ENCODE measurements at places on chromosomes 4 and X. TPM values are rescaled to one million over a fixed set of nuclear protein-coding genes. Genes with fewer than 3 reads are reported as not detected.

CHRNA9 gene
- not detected for total RNA-seq

CT55 gene
- total RNA-seq: not detected

GPR82 gene
- not detected for total RNA-seq

TKTL2 gene
- not detected for total RNA-seq

TCEAL7 gene
- 8.0 TPM for total RNA-seq

SFRP2 gene
- total RNA-seq: not detected

GLRA2 gene
- not detected for total RNA-seq

SYN1 gene
- 1.7 TPM for total RNA-seq

FAM184B gene
- not detected for total RNA-seq

SOX3 gene
- total RNA-seq: not detected

AMBN gene
- not detected for total RNA-seq

KLHL4 gene
- total RNA-seq: 2.7 TPM

HELT gene
- not detected for total RNA-seq

SLIT2 gene
- 7.7 TPM for total RNA-seq

ZNF630 gene
- 1.4 TPM for total RNA-seq

TCEAL6 gene
- total RNA-seq: not detected

FAT1 gene
- 97.8 TPM for total RNA-seq

Measured in cardiac ventricle fibroblast (primary cell).